IPS DF 19.7 (cell line): ENCODE measurements at places on chromosomes 3 and 15.

- DNase-seq = no peak
Measured at GRCh38 chr3:159852821-159853505, 135.7 kb upstream of the IL12A start.

- DNase-seq = no peak
Measured at GRCh38 chr15:62742409-62743171, 300.0 kb upstream of the TPM1 start.

GRCh38 chr15:40430271-40430805 lies 10.4 kb upstream of the BAHD1 start:
- no peak for DNase-seq

GRCh38 chr3:187946163-187946691 lies 201.0 kb upstream of the BCL6 start:
- DNase-seq = no peak

DNA sequence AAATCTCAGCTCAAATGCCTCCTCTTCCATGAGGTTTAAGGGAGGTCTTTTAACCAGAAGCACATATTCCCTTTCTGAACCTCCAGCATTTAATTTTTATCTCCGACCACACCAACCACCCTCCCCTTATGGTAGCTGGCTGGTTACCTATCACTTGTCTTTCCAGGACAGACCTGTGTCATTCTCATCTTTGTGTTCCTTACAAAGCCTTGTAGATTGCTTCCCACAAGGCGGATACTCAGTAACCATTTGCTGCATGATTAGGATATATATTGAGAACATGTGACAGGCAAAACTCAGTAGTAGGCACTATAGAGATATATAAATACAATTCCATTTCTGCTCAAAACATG lies 119.5 kb downstream of the RPL22L1 start:
- no peak for DNase-seq

DNA sequence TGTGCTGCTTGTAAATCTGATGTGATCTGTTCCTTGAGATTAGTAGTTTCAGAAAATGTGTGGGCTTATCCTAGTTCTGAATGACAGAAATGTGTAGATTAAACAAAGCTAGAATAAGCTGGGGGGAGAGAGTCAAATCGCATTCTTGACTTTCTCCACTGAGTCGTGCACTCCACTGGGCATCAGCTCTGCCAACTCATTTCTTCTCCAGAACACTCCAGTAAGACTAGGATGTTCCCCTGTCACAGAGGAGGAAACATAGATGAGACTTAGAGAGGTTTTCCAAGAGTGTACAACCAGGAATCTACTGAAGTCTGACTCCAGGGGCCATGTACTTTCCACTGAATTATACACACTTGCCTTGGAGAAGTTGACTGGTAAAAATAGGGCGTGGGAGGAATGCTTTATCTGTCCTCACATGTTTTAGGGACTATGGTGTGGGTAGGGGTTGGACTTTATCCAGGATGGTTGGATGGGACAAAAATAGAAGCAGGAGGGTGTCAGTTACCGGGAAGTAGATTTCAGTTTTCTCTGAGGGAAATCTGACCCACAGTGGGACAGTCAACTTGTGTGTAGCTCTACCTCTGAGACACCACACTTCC lies 298.2 kb downstream of the UBE2E2 start:
- DNase-seq = no peak
